ENCODE measurements at places on chromosomes 3 and 15.

DNA sequence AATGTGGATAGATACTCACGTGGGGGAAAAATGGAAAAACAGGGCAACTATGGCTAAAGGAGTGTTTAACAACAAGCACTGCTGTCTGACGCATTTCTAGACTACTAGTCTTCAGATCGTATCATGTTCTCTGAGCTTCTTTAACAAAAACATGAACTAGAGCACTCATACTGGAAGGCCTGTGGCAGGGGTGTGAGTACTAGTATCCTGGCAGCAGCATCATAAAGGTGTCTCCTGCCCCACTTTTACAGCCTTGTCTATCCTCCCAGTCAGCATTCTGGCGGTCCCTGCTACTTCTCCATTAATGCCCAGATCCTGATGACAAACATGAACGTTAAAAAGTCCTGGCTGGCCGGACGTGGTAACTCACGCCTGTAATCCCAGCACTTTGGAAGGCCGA, 4.0 kb downstream of the FMN1 start:
- DNase-seq, result no peak

DNA sequence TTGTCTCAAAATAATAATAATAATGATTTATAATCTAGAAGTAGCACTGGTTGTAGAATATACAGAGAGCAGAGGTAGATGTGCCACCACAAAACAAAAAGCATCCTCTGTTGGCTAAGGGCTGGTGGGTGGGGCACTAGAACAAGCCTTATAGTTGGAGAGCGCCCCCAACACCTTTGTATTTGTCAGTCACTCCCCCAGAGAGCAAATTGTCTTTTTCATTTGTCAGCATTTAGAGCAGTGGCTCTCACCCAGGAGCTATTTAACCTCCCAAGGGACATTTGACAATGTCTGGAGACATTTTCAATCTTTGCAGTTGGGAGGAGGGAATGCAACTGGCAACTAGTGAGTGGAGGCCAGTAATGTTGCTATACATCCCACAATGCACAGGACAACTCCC, 6.3 kb downstream of the KAT2B start:
- no peak for DNase-seq

DNA sequence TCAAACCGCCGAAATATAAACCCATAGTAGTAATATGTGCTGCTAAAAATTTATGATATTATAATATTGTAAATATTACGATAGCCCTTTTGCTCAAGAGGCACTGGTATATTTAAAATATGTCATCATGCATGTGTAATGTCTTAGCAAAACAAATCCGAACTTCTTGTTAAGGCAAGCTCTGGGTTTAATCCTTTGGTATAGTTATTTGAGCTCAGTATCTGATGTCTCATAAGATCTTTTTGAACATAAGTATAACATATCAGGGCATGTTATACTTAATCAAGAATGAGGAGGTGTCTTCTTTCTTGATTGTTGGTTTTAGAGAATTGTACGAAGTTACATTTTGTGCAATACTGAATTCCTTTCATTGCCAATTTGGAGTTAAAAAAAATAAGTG, 154.1 kb upstream of the CBLB start:
- DNase-seq, result no peak

DNA sequence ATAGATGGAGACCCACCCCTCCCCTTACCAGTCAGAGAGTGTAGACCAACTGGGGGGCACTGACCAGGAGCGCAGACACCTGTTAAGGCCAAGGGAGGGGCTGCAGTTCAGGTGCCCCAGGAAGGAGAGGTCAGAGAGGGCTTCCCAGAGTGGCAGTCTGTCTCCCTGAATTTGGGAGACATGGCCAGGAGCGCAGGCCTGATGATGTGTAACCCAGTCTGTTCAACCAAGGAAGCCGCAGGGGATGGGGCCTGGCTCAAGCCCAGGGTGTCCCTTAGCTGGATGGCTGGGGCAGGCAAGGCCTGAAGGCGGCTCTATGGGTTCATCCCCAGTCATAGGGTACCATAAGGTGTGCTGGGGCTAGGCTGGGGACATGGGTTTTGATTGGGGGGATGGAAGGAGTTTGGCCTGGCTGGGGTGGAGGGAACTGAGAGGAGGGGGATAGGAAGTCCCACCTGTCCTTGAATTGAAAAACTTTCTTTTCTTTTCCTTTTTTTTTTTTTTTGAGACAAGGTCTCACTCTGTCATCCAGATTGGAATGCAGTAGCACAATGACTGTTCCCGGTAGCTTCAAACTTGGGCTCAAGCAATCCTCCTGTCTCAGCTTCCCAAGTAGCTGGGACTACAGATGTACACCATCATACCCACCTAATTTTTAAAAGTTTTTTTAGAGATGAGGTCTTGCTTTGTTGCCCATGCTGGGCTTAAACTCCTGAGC, 75.7 kb downstream of the SMAD6 start:
- no peak for DNase-seq

DNA sequence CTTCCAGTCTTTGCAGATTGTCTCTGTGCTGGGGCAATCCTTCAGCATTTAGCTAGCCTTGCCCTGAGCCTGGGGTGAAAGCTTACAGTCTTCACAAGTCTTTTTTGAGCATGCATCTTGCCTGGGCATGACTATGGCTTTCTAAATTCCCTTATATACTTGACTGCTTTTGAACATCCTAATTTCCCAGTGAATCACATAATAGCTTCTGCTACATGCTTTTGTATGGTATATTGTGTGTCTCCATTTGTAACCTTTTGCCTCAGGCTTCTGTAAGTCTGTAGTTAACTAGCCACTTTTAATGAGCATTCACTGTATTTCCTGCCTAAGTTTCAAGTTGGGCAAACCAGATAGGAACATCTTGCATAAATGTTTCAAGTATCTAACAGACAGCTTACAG, 76.8 kb downstream of the CHCHD4 start:
- DNase-seq, result no peak

GRCh38 chr15:60507596-60508424, 28.9 kb upstream of the ICE2 start:
- no peak for DNase-seq

DNA sequence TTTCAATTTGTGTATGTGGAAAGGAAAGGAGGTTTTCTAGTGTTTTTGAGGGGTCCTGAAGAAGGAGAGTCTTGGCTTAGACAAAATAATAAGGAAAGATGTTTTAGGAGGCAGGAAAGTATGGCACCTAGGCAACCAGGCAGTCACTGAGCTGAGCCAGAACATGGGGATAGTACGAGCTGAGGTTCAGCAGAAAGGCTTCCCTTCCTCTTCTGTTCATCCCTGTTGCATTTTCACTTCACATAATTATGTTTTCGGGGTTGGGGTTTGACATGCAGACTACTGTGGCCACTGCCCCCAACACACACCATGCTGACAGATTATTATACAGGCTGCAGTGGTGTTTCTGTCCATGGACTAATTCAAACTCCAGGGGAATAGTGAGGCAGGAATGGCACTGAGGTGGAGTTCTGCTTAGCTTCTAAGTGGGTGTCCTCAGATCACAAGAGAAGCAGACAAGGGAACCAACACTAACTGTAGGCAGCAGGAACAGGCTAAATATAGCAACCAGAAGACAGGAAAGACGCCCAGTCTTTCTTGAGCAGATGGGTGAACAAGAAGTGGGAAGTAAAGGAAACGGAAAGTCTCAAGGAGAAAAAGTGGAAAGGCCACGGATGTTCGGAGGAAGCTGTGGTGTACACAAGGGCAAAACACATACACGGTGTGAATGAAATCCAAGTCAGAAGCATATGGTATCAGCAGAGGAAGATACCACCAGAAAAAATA, 305.8 kb downstream of the PLCL2 start:
- DNase-seq, result no peak

GRCh38 chr3:41202075-41202833, 2.9 kb downstream of the CTNNB1 start:
- no peak for DNase-seq

GRCh38 chr15:69656271-69657030, 203.8 kb downstream of the RPLP1 start:
- no peak for DNase-seq
